CD4-positive, alpha-beta T cell treated with Interleukin-17A for 4 hours (primary cell): ENCODE measurements at places on chromosomes 2 and 18.

GRCh38 chr18:8639762-8640161, 30.5 kb downstream of the RAB12 start:
- DNase-seq, result no peak

GRCh38 chr2:31373127-31373526, 41.4 kb downstream of the XDH start:
- DNase-seq, result no peak

DNA sequence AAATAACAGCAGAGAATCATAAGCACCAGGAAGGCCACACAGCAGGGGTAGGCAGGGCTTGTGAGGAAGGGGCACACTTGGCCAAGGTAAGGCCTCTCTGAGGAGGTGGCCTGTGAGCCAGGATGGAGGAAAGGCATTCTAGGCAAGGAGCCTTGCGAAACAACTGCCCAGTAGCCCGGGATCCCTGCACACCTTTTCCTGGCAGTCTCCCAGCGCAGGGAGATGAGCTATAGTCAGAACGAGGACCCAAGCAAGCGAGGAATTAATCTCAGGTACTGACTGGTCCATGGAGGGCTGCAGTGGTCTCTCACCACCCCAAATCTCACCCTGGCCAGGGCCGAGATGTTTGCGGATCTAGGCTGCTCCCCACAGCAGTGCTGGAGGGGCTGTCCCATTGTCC, 64.9 kb upstream of the STPG4 start:
- DNase-seq, result no peak

GRCh38 chr2:88016960-88017779, 823 bp upstream of the RNU2-63P start:
- no peak for DNase-seq

DNA sequence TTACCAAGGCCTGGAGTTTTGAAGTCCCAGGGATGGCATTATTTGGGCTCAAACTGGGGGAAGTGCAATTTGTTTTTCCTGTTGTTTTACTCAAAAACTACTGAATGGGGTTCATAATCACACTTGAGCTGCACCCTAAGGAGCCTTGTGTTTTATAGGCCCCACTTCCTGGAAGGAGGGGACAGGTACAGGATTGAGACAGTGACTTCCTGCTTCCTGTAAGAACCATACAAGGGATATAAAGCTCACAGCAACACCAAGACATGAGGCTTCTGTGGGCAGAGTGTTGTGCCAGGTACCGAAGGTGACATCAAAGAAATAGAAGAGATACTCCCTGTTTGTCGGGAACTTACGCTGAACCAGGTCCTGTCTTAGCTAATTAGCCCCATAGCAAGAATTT, 70.4 kb upstream of the SKOR2 start:
- DNase-seq, result no peak

DNA sequence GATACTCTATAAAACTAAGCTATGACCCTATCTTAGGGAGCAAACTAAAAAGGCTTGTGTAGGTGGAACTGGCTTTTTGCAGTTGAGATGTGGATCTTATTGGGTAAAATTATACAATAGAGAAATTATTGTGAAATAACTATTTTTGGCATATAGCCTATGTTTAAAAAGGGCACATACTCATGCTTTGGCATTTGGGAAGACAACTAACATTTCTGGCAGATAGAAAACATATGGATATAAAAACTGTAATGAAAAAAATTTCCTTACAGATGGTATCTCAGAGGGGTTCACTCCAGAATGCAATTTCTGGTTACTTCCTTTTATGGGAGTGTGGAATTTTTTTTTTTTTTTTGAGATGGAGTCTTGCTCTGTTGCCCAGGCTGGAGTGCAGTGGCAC, 120.1 kb upstream of the CCDC195 start:
- no peak for DNase-seq

DNA sequence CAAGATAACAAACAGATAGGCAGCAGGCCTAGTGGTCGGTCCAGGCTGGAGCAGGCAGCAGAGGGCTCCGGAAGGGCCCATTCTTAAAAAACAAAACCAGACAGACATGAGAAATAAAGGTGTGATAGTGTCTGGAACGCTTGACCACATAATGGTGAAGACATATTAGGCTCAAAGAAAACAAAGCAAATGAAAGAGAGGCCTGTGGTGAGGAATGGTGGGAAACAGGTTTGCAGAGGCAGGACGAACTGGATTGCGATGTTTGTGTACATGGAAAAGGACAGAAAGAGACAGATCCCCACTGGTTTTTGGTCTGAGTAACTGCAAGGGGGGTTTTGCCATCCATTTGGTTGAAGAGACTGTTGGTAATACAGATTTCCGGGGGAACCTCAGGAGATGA, 19.9 kb downstream of the QPCT start:
- DNase-seq, result no peak

DNA sequence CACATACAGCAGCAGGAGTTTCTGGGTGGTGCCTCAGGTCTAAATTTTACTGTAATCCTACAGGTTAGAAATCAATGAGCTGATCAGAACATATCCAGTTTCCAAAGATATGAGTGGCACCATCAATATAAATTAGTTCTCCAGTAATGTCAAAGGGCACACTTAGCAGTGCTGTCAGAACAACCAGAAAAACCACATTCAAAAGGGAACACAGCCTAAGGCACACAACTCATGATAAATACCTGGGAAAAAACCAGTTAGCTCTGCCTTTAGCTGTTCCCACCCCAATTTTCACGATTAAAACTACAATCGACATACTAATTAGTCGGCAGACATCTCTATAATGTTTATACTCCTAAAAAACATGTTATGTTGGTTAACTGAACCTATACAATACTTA, 31.5 kb downstream of the ATP8B1 start:
- no peak for DNase-seq

DNA sequence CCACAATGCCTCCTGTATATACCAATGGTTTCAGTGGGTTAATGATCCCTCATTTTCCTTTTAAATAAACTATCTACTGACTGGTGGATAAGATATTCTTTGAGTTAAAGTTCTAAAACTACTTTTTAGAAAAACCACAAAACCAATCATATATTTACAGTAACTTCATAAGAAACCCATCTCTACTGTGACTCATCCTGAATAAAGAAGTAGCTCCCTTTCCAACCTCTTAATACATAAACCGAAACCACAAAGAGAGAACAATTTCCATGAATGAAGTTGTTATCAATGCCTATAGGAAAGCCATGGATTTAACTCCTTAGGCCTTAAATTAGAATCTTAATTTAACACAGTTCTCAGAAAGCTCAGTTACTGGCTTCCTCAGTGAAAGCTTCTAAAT, 227.0 kb upstream of the SMAD7 start:
- DNase-seq, result no peak

DNA sequence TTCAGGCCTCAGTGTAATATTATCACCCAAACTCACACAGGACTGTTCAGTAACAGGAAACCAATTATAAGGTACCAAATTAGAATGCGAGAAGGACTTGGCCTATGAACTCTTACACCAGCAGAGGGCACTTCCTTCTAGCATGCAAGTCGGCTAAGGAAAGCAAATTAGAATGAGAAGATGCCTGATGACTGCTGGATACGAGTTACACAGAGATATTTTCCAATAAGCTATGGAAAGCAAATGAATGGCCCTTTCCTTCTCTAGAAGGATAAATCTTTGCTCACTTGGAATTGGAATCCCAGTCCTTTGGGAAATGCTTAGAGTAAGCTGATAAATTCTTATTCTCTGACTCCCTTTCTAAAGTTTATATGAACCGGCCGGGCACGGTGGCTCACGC, 109.8 kb downstream of the AP1S3 start:
- peak; percentile 27 for DNase-seq

DNA sequence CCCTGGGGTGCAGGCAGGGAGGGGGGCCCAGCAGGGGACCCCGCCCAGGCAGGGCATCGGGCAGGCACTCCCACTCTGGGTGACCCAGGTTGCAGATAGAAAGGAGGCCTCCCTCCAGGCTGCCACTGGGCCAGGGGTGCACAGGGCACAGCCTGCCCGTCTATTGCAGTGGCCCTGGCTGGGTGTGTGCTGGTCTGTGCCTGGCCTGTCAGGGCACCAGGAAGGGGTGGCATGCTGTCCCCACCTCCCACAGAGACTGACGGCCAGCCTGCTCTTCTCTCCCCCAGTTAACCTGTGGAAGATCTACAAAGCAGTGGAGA, 12.9 kb downstream of the ARID5A start:
- no peak for DNase-seq

GRCh38 chr2:232237464-232237863, 141.1 kb upstream of the ALPP start:
- DNase-seq, result peak; percentile 39

DNA sequence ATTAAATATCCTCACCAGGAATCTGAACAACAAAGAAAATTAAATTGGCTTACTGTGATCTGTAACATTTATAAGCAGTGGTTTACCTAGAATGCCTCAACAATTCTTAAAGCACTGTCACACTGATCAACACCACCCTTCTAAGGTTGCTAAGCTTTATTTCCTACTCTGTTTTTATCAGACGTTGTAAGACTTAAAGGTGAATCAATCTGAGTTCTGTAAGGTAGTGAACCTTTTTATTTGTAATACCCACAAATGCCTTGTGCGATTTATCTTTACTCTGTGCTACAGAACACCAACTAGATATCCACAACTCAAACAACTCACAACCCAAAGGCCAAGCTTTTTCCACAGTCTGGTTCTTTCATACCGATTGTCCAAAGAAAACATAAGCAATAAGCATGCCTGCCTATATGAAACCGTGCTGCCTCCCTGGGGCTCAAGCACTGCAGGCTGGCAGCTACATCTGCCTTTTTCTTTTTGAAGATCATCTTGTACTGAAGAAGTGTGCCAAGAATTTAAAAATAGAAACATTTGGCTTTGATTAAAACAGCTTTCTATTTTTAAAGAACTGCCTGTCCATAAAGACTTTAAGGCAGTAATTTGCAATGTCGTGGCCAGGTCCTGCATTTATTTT, 490.7 kb downstream of the NUP35 start:
- no peak for DNase-seq

DNA sequence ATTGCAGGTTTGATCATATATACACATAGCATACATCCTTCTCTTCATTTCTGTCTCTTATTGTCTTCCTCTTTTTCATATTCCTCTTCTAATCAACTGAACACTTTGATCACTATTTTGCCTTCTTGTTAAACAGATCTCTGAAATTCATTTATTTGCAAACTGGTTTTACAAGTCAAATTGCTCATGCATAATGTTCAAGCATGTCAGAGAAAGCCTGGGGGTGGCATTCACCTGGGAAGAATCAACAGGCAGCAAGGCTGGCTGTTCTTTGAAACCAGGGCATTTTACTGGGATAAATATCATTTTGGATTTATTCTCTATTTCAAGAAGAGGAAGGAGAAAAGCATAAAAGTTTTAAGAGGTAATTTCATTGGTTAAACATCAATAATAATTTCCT, 66.9 kb upstream of the LRATD1 start:
- DNase-seq, result no peak

DNA sequence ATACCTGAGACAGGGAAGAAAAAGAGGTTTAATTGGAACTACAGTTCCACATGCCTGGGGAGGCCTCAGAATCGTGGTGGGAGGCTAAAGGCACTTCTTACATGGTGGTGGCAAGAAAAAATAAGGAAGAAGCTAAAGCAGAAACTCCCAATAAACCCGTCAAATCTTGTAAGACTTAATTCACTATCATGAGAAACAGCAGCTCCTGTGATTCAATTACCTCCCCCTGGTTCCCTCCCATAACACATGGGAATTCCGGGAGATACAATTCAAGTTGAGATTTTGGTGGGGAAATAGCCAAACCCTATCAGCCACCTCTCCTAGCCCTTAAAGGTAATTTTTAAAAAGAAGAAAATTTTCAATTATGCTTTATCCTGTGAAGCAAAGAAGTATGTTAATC, 728.8 kb downstream of the RNF144A start:
- no peak for DNase-seq

DNA sequence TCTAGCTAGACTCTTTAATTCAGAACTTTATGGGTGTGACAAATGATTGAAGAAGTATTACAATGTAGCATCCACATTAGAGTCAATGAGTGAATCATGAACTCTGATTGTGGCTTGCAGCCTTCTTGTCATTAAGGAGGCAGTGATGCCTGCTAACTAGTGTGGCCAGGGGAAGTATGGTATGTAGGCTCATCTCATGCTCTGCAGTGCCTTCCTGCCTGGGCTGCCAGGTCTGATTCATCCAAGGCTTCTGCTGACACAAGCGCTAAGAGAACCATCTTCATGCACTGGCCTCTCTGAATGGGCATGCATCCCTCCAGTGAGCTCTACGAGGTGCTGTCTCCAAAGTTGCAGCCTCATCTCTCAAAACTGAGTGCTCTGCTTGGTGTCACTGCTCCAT, 144.3 kb downstream of the MTCL1 start:
- no peak for DNase-seq

GRCh38 chr2:200674837-200675236, 89.0 kb downstream of the AOX1 start:
- no peak for DNase-seq

DNA sequence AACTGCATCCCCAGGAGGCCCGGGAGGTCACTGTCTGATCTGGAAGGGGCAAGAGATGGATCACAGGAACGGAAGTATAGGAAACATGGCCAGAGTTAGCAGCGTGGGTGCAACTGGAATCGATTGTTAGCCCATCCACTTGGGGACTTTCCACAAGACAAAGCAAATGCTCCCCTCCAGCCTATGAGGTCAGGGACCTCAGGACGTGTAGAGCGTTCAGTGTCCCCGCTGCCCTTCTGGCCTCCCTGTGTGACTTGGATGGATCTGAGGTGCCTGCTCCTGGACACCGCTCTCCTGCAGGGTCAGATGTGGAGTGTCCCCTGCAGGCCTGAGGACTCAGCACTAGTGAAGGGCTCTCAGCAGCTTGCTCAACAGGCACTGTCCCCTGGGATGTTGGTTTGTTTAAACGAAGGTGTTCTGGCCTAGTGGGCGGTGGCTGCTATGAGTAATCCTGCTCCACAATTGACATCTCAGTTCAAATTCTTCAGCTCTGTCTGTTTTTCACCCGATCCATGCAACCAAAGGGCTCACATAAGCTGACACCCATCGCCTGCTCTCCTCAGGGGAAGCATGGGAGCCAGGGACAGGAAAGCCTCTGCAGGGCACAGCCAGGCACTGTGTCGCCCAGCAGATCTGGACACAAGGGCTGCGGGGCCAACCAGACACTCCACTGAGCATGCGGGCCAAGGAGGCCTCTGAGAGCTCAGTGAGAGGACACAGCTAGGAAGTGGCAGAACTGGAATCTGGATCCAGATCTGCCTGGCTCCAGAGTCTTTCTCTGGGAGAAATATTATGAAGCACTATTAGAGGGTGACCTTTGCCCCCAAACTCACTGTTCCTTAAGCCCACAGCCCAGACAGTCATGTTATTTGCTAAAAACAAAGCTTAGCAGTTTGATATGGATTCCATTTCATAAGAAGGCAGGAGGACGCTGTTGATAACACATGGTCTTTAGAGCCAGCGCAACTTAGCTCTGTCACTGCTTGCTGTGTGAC, 78.5 kb downstream of the RHOB start:
- no peak for DNase-seq

GRCh38 chr18:76874642-76875389, 52.5 kb downstream of the ZNF236 start:
- peak; percentile 42 for DNase-seq

DNA sequence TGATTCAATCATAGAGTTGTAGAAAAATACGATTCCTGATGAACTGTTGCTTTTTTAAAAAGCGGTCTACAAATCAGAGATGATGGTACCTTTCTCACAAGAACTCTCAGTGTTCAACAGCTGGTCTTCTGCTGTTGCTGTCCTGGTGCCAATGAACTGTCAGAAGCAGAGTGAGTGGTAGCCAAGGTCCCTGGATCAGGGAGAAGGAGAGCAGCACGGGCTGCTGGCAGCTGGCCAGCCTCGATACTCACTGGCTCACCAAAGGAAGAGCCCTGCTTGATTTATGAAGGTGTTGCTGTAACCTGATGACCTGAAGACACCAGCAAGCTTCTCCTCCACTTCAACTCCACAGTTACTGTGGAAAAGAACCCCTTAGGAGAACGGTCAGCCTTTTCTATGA, 300.8 kb upstream of the SOX11 start:
- DNase-seq, result no peak
